Lower leg skin (tissue), 4 donors: ENCODE measurements at places on chromosomes 3 and 15. TPM values are rescaled to one million over a fixed set of nuclear protein-coding genes. Genes with fewer than 3 reads are reported as not detected.

TLR9 gene
- total RNA-seq, result 0.61 TPM

CD86 gene
- total RNA-seq, result 3.5 TPM

PRICKLE2 gene
- total RNA-seq, result 18.7 TPM

HYKK gene
- total RNA-seq, result 4.7 TPM

STAC gene
- 5.9 TPM for total RNA-seq

TM4SF4 gene
- total RNA-seq, result not detected

C3orf49 gene
- not detected for total RNA-seq

SCG3 gene
- total RNA-seq, result not detected

C3orf70 gene
- 3.2 TPM for total RNA-seq

MYLK gene
- total RNA-seq, result 42.1 TPM

ATP13A5 gene
- 4.4 TPM for total RNA-seq

CHRD gene
- total RNA-seq, result 5.2 TPM

MAGEF1 gene
- 32.5 TPM for total RNA-seq
